ENCODE measurements at places on chromosomes 6 and 20.

DNA sequence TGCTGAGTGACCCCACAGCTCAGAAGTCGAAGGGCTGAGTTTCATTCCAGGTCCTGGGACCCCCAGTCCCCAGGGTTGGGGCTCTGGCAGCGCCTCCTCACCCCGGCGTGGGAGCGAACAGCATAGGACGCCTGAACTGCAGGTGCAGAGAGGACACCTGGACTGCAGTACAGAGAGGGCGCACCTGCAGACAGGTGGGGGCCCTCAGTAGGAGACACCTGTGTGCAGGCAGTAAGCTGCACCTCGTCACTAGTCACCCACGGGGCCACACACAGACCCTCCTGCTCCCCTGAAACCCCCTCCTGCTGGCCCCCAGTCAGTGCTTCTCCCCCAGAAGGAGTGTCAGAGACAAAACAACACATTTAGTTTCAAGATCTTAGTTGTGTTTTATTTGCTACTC lies 8.6 kb upstream of the NKAIN4 start:
- DNase-seq, result no peak

- DNase-seq, result no peak
Observed at GRCh38 chr6:42263165-42263728, 45.6 kb upstream of the MRPS10 start.

- DNase-seq, result no peak
Observed at GRCh38 chr6:161035182-161035980, 43.8 kb downstream of the MAP3K4 start.

GRCh38 chr6:101818051-101818450 lies 424.5 kb downstream of the GRIK2 start:
- no peak for DNase-seq

DNA sequence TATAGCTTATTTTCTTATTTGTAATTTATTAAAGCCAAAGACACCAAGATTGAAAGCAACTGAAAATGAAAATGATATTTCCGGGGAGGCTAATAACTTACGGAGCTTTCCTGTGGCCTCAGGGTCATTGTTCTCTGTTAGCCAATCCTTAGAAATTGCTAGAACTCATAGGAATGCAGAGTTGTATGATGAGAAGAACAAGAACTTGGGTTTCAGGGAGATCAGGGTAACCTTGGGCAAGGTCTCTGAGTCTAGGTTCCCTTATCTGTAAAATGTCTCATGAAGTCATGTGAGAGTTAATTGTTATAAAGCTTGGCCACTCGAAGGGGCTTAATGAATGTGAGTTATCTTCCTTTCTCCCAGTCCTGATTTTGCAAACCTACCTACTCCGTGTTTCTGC lies 20.1 kb upstream of the SERINC3 start:
- DNase-seq, result no peak

- DNase-seq, result no peak
Observed at GRCh38 chr6:34914358-34914757, 25.3 kb downstream of the ANKS1A start.

- no peak for DNase-seq
Observed at GRCh38 chr20:32236048-32236533, 28.4 kb downstream of the POFUT1 start.

DNA sequence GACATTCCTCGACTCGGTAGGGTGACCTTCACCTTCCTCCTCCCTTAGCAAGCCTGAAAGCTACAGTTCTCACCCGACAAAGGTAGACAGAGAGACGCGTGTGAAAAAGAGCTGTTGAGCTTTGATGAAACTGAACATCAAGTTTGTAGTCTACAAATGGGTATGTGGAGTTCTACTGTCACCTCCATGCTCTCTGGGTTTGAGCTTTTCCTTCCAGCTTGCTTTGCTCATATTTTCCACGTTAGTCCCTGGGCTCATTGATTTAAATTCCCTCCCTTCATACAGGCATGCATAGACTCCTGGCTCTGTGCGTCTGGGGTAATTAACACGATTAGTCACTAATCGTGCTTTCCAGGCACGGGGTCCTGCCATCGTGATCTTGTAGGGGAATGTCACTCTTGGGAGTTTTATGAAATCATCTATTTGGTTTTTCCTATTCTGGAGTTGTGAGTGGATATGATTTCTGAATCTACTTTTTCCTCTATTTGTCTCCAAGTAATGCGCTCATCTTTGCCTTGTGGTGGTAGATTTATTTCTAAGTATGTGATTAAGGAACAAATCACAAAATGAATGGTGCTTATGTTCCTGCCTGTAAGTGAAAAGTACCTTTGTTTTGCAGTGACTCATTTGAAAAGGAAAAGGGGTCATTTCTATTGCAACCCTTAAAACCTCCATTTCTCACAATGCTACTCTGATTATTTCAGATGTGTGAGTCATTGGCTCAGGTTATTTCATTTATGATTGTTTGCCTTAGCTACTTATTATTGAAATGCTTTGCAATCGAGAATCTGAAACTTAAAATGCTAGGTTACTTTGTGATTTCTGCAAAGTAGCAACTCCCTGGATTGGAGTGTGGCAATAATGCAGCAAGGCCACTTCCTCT lies 154.6 kb downstream of the ZDHHC14 start:
- no peak for DNase-seq

DNA sequence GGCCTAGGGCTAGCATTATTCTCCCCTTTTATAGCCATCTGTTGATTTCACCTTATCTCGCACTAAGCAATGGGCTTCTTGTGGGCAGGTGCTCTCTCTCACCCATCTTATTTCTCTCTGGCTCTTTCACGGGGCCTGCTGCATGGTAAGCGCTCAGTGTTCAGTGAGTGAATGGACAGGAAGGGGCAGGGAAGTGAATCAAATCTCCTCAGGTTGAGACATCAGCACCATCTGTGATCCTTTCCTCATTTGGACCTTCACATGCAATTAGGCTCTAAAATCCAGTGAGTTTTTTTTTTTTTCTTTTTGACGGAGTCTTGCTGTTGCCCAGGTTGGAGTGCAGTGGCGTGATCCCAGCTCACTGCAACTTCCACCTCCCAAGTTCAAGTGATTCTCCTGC lies 76.5 kb upstream of the EZR start:
- DNase-seq, result no peak

DNA sequence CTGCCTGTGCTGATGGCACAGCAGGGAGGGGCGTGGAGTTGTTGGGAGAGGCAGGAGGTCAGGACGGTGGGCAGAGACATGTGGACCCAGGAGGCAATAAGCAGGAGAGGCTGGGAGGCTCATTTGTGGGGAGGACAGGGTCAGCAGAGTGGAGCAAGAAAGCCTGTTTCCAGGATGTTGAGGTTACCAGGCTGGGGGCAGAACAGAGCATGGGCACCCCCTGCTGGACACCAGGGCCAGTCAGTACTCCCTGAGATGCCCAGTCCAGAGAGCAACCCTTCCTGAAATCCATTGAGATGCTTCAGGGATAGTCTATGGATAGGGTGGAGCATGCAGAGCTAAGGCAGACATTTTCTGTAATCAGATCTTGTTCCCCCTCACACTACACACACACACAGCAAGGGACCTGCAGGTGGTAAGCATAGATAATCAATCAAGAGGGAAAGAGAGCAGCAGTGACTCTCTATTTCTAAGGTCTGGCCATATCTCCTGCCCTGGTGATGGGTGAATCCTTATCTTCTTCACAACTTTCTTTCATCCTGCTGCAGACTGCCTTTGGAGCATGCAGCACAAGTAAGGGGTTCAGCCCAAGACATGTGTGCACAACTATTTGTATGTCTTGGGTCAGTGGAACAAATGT lies 41.7 kb downstream of the MOCS1 start:
- peak; percentile 82 for DNase-seq

DNA sequence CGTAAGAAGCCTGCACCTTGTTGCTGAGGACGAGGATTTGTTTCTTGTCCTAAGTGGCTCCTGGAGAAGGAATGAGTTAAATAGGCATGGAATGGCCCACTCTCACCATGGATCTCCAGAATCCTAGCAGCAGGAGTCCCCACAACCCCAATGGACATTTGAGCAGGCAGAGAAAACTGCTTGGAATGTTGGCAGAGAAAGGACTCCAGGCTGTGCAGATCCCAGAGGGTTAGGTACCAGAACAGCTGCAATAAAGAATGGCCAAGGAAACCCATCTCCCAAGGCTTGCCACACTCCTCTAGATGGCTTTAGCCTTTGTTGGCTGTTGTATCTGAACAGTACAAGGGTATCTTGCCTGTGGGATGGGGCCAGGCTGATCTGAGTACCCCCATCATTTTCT lies 1415.7 kb upstream of the ADGRB3 start:
- DNase-seq, result no peak

GRCh38 chr6:167791091-167791779 lies 35.5 kb upstream of the AFDN start:
- no peak for DNase-seq

GRCh38 chr6:159117563-159117962 lies 51.6 kb upstream of the FNDC1 start:
- DNase-seq, result no peak
